Immature natural killer cell (primary cell): ENCODE measurements at places on chromosomes 5 and 9.

- peaks cover 2% of the 10 kb centered on the region for H3K27me3 ChIP-seq
- peak overlapping the region; percentile 5 for H3K27ac ChIP-seq
- DNase-seq, result no peak
- H3K4me3 ChIP-seq, result no peak overlapping the region
- peaks cover 67% of the 10 kb centered on the region for H3K4me1 ChIP-seq
- peaks cover 28% of the 10 kb centered on the region for H3K36me3 ChIP-seq
Measured at GRCh38 chr5:62592558-62592957, 13.9 kb downstream of the LRRC70 start.

DNA sequence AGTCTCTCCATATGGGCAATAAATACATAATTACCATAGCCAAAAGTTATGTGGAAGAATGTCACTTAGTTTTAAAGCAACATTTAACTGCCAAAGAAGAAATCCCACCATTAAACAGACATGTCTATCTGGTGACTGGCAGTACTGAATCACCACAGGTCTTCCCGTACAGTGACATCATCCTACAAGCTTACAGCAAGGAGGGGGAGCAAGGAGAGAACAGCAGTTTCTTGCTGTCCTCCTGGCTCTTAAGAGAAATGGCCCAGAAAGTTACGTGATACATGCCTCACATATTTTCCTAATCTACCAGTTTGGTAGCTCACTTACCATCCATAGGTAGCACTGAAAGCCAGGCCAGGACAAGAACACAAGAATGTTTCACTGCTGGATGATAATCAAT, 671.0 kb downstream of the DMRTA1 start:
- no peak overlapping the region for H3K4me3 ChIP-seq
- no peaks in the 10 kb centered on the region for H3K36me3 ChIP-seq
- H3K27ac ChIP-seq, result no peak overlapping the region

DNA sequence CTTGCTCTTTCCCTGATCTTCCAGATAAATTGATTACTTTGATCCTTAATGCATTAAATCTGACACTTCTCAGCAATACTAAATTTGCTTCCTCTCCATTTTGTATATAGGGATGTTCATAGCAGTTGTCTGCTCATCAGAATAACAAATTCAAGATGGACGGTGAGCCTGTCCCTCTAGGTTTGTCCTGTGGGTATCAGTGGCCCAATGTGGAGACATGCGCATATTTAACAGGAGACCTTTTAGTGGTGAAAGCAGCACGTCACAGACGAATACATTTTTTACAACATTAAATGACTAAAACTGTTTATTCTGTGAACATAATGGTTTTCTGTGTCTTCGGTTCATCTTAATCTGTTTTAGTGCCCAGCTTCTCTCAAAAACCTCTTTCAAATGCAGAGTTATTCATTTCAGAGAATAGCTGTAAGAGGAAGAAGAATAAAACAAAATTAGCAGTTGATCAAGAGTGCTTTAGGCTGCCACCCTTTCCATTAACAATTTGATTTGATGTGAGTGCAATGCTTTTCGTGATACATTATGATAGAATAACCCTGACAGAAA, 1970.4 kb upstream of the WWC1 start:
- H3K4me3 ChIP-seq, result no peak overlapping the region
- H3K36me3 ChIP-seq, result no peaks in the 10 kb centered on the region
- peaks cover 2% of the 10 kb centered on the region for H3K27me3 ChIP-seq
- H3K4me1 ChIP-seq, result no peaks in the 10 kb centered on the region
- H3K27ac ChIP-seq, result no peak overlapping the region

DNA sequence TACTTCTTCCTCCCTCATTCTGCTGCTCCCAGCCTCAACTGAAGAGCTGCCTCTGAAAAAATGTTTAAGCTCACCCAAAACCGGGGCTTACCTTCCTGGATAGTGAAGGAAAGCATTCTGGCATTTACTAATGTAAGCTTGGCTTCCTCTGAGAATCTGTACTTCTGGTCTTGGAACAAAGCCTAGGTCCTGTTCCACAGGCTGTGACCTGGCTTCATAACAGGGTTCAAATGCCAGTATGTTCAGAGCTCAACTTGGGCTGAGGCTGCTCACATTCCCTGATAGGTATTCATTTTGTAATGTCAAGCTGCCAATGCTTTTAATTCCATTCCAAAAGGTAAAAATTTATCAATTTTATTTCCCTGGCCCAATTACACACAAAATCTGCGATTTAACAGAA, 411.7 kb upstream of the KCNN2 start:
- H3K27ac ChIP-seq, result no peak overlapping the region
- no peak overlapping the region for H3K4me3 ChIP-seq
- peaks cover 2% of the 10 kb centered on the region for H3K27me3 ChIP-seq
- H3K36me3 ChIP-seq, result no peaks in the 10 kb centered on the region

DNA sequence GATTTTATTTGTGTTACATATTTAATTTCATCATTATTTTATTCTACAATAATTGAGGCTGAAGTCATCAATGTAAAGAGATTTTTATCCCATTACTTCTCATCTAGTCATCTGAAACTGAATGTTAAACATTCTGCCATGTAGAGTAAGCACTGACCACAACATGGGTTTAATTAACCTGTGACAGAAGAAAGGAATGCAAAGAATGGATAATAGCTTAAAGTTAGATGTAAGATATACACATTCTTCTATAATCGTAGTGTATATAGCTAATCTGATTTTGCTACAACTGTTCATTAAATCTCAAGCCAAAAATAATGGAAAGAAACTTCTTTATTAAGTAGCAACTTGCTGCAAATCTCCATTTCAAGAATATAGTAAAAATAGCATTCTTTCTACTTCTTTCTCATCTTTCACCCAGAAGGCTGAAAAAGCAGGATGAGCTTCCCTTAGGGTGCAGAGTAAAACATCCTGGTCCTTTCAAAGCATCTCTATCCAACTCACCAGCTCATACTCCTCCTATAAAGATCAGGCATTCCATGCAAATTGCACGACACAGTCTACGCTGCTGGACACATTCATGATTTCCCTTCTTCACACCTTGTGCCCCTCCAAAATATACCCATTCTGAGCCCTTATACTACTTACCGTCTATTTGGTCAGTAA, 115.2 kb downstream of the EFNA5 start:
- H3K4me1 ChIP-seq, result peaks cover 7% of the 10 kb centered on the region
- no peaks in the 10 kb centered on the region for H3K27me3 ChIP-seq
- no peak overlapping the region for H3K27ac ChIP-seq

GRCh38 chr9:122374885-122375420, 4.1 kb downstream of the PTGS1 start:
- H3K4me3 ChIP-seq, result no peak overlapping the region
- no peaks in the 10 kb centered on the region for H3K36me3 ChIP-seq

DNA sequence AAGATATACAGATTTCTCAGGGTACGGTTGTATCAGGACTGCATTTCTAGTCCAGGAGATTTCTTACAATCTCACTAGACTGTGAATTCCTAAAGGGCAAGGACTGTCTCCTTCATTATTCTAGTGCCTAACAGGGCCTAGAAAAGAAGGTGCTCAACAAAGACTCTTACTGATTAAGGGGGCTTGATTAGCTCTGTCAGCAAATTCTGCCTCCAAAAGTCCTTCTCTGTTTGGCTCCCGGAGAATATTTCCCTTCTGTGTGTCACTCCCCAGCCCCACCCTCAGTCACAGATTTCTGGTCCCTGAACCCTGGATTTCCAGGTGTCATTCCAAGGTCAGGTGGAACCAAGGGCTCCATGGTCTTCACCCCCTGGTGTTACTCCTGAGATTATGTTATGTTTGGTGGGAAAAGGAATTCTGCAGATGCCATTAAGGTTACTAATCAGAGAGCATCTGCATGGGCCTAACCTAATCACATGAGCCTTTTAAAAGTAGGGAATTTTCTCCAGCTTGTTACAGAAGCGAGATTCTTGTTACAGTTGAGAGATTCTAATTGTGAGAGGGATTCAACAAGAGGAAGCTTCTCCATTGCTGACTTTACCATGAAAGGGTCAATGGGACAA, 167.7 kb upstream of the LHFPL2 start:
- peaks cover 8% of the 10 kb centered on the region for H3K4me1 ChIP-seq
- no peak overlapping the region for H3K27ac ChIP-seq
- H3K36me3 ChIP-seq, result peaks cover 15% of the 10 kb centered on the region
- H3K27me3 ChIP-seq, result peaks cover 1% of the 10 kb centered on the region
- H3K4me3 ChIP-seq, result no peak overlapping the region
- DNase-seq, result no peak

DNA sequence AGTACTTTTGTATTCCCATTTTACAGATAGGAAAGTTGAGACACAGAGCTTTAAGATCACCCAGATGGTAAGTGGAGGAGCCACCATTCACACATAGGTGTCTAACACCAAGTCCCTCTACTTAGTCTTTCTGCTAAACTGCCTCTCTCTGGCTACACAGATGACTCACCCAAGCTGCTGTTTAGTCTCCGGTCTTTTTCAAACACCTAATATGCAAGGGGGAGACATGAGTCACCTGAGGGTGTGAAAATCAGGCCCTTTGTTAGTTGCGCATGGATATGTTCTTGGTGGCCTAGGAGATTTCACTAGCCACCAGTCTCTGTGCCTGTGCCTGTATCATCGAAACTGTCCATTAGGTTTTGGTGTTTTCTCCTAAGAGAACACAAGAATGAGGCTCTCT, 117.8 kb downstream of the MAST4 start:
- peaks cover 5% of the 10 kb centered on the region for H3K27me3 ChIP-seq
- H3K4me3 ChIP-seq, result no peak overlapping the region
- no peak overlapping the region for H3K27ac ChIP-seq

GRCh38 chr9:35526087-35526801, 36.3 kb downstream of the RUSC2 start:
- DNase-seq, result no peak
- H3K27ac ChIP-seq, result no peak overlapping the region
- H3K4me1 ChIP-seq, result peaks cover 12% of the 10 kb centered on the region
- H3K4me3 ChIP-seq, result no peak overlapping the region
